ENCODE measurements at places on chromosomes 3 and 15.

DNA sequence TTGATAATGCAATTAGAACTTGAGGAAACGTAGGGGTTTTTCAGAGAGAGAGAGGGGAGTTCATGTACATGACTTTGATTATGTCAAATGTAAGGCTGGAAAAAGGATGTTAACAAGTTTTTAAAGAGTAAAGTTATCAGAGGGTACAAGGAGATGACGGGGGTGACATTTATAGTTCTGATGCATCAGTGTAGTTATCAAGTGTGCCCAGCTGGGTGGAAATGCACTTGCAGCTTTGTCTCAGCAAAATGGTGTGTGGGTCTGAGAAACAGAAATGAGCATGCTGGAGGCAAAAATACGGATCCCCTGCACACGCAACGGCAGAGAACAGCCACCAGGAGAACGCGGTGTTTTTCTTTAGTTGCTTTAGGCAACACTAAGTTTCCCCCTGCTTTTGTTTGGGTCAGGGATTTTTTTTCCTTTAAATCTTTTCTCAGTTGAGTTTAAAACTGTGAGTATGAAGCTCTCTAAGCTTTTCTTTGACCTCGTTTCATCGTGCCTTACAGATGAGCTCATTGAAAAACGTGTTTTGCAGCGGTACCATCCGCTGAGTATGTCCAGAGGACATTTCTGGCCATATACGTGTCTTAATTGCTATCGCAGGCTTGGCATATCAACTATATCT lies 205.4 kb downstream of the PDZRN3 start:
- DNase-seq, result no peak

- no peak for DNase-seq
Measured at GRCh38 chr3:39128951-39129350, 21.5 kb downstream of the TTC21A start.

DNA sequence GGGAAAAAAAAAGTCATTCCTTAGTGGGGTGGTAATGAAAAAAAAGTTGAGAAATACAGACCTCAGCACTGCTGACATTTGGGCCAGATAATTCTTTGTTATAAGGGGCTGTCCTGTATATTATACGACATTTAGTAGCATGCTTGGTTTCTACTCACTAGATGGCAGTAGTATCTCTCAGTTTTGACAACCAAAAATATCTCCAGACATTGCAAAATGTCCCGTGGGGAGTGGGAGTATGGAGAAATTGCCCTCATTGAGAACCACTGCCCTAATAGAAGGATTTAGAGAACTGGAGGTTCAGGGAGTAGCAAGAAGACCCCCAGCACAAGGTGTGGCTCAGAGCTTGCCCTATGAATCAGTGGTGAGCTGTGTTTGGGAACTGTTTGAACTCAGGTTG lies 28.6 kb upstream of the TEX264 start:
- no peak for DNase-seq

- no peak for DNase-seq
Measured at GRCh38 chr15:39591896-39592315, 11.0 kb downstream of the THBS1 start.

- DNase-seq, result no peak
Measured at GRCh38 chr3:48092270-48092669, 76.1 kb upstream of the MAP4 start.

- no peak for DNase-seq
Measured at GRCh38 chr15:61226361-61227256, 2.5 kb downstream of the RORA start.

DNA sequence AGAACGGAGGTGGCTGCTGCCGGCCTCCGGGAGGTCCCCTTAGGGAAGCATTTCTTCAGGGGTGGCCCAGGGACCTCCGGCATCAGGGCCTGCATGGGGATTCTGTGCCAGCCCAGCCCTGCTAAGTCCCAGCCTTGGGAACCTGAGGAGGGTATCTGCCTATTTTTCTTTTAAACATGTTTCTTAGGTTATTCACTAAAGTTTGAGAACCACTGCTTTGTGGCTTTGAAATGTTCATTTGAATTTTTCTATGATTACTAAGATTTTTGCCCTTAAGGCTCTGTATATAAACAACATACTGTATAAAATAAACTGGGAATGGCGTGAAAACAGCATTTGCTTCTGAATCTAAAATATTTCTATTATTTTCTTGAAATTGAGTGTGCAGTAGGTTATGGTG lies 24.4 kb downstream of the FAN1 start:
- DNase-seq, result no peak

- no peak for DNase-seq
Measured at GRCh38 chr3:29514170-29514569, 233.3 kb downstream of the RBMS3 start.

GRCh38 chr15:23642413-23643044 lies 5.1 kb downstream of the MAGEL2 start:
- DNase-seq, result no peak

GRCh38 chr3:16658925-16659793 lies 53.9 kb upstream of the DAZL start:
- DNase-seq, result no peak

DNA sequence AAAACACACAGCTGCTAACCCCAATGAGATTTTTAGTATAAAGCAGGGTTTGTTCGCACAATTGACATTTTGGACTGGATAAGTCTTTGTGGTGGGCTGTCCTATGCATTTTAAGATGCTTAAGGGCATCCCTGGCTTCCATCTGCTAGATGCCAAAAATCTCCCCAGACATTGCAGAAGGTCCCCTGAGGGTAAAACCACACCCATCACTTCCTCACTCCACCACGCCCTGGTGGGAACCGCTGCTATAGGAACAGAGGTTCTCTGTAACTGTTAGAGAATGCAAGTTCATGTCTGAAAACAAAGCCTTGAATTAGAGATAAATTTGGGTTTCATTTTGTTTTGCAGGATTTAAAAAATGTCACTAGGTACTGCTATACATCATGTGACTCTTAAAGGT lies 67.7 kb downstream of the ARHGEF26 start:
- DNase-seq, result no peak

- no peak for DNase-seq
Measured at GRCh38 chr3:150006794-150007193, 36.1 kb upstream of the PFN2 start.

DNA sequence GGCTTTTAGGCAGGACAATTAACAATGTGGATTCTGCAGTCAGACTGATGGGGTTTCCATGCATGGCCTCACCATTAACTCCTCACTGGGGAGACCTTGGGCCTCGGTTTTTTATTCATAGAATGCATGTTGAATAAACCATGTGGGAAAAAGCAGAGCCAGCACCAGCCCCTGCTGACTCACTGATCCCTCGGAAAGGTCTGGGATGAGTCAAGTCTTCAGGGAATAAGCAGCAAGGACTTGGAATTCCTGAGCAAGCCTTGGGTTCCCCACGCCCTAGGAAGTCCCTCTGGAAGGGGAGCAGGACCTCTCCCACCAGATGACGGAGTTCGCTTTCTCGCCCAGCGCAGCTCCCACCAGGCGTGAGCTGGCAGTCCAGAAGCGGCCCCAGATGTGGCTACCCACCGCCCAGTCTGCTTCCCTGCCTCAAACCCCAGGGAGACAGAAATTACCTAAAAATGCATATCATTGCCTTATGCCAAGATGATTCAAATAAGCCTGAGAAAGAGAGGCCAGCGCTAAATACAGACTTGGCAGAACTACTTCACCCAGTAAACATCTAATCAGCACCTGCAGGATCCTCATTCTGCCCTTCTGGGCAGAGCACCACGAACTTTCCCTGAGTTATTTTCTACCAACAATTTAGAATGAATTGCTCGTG lies 45.4 kb downstream of the BTD start:
- no peak for DNase-seq

All from stimulated activated CD8-positive, alpha-beta memory T cell treated with anti-CD3 and anti-CD28 coated beads, Interleukin-7, amount 100 ng/mL, for 4 hours (primary cell).